ENCODE measurements at places on chromosomes 12 and 14. TPM values are rescaled to one million over a fixed set of nuclear protein-coding genes. Genes with fewer than 3 reads are reported as not detected.
A peak's percentile ranks its signal among the peaks of the same experiment; 100 is the strongest.

Gene TAPBPL
- 1.8 TPM for total RNA-seq

DNA sequence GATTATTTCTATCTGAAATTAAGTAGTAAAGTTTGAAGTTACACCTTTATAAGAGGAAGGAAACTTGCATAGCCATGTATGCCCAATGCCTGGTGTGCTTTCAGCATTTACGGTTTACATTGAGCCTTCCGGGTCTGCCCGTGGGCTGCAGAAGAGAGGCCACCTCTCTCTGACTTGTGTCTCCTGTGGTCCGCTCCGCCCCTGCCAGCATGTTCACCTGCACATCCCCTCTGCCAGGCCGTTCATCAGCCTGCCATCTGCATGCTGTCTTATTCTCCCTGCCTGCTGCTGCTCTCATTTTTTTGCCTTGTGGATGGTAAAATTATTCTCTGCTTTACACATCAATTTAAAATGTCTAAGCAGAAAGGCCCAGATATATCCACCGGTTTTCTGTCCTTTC is 41.5 kb upstream of the DYNC1H1 start:
- no peak for DNase-seq

DNA sequence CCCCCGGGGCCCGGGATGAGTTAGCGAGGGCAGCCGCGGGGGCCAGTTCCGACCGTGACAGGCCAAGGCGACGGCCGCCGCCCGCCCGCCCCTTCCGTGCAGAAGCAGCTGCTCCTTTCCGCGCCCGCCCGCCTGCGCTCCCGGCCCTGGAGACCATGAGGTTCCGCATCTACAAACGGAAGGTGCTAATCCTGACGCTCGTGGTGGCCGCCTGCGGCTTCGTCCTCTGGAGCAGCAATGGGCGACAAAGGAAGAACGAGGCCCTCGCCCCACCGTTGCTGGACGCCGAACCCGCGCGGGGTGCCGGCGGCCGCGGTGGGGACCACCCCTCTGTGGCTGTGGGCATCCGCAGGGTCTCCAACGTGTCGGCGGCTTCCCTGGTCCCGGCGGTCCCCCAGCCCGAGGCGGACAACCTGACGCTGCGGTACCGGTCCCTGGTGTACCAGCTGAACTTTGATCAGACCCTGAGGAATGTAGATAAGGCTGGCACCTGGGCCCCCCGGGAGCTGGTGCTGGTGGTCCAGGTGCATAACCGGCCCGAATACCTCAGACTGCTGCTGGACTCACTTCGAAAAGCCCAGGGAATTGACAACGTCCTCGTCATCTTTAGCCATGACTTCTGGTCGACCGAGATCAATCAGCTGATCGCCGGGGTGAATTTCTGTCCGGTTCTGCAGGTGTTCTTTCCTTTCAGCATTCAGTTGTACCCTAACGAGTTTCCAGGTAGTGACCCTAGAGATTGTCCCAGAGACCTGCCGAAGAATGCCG is 699 bp downstream of the MGAT2 start:
- DNase-seq: no peak

DNA sequence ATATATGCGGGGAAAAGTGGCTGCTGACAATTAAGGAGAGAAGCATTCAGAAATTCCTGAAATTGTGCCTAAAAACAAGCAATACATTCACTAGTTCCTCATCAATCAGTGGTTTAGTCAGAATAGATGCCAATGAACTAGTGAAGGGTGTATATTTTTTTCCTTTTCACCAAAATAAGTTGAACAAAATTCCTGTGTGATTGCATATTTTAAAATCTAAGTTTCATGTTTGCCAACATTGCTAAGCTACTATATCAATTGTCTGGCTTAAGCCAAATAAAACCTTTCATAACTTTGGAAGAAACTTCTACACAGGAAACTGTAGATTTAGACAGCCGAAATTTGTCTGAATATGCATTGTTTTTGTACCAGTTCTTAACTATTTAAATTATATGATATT is 8.7 kb downstream of the PRKD1 start:
- DNase-seq: no peak

DNA sequence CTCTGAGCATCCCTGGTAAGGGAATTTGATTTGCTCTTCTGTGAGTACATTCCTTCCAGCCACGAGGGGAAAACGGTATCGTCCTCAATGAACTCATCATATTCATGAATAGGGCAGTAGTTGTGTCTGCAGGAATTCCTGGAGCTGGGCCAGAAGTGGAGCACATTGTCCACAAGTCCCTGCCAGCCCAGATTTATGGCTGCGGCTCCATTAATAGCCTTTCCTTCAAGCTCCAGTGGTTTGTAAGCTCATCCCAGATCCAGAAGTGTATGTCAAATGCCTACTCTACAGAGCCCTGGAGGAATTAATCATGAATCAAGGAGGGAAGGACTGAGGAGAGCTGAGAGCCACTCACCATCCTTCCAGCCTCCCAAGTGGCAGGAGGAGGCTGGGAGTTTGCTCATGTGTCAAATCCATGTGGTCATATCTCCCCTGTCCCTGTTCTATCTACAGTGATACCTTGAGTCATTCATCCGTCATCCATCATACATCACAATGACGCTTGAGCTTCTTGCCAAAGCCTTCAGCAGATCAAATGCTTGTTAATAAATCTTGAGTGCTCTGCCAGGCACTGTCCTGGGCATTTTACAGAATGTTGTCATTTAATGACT is 65.5 kb downstream of the SVOP start:
- peak; percentile 33 for DNase-seq

Gene PLCZ1
- total RNA-seq: not detected

Gene AVPR1A
- total RNA-seq: not detected

DNA sequence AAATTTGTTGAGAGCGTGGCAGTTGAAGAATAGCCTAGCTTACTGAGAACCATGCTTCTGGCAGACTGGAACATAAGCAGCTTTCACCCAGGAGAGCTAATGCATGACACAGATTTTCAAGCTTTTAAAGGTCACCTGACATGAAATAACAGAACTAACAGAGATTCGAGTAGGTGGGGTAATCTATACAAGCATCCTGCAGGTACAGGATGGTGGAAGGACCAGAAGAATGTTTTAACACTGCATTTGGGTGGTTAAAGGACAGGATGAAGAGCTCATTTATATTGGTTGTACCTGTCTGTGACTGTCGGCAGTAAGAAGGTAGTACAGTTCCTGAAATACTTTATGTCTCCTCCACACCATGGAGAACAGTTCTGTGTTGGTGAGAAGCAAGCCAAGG is 8.9 kb downstream of the PELI2 start:
- no peak for DNase-seq

Gene BBOF1
- 1.3 TPM for total RNA-seq

Gene GUCY2C
- not detected for total RNA-seq

DNA sequence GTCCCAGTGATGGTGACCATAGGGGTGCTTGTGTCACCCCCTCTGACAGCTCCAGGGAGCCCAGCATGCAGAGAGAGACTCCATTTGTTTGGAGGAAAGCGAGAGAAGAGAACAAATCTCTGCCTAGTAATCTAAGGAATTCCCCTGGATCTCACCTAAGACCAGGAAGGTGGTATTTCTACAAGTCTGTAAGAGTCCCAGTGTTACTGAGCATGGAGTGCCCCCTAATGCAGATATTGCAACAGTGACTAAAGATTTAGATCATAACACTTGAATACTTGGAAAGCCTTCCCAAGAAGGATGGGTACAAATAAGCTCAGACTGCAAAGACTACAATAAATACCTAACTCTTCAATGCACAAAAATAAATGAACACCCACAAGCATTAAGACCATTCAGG is 360.4 kb upstream of the GARIN6 start:
- no peak for DNase-seq

- DNase-seq: no peak
Observed at GRCh38 chr14:64184103-64184729, 110.0 kb downstream of the ESR2 start.

Gene WNT1
- not detected for total RNA-seq

DNA sequence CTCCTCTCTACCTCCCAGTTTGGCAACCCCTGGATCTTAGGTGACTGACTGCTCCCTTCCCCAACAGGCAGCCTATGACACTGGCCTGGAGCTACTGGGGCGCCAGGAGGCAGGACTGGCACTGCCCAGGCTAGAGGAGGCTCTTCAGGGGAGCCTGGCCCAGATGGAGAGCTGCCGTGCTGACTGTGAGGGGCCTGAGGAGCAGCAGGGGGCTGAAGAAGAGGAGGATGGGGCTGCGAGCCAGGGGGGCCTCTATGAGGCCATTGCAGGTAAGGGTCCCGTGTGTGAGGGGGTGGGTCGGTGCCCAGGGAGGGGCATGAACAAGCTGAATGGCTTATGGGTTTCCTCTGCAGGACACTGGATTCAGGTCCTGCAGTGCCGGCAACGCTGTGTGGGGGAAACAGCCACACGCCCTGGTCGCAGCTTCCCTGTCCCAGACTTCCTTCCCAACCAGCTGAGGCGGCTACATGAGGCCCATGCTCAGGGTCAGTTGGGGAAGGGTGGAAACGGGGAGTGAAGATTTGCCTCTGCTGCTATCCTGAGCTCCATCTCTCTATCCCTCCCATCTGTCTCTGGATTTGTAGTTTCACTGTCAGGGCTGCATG is 2.2 kb downstream of the P3H3 start:
- DNase-seq: no peak

DNA sequence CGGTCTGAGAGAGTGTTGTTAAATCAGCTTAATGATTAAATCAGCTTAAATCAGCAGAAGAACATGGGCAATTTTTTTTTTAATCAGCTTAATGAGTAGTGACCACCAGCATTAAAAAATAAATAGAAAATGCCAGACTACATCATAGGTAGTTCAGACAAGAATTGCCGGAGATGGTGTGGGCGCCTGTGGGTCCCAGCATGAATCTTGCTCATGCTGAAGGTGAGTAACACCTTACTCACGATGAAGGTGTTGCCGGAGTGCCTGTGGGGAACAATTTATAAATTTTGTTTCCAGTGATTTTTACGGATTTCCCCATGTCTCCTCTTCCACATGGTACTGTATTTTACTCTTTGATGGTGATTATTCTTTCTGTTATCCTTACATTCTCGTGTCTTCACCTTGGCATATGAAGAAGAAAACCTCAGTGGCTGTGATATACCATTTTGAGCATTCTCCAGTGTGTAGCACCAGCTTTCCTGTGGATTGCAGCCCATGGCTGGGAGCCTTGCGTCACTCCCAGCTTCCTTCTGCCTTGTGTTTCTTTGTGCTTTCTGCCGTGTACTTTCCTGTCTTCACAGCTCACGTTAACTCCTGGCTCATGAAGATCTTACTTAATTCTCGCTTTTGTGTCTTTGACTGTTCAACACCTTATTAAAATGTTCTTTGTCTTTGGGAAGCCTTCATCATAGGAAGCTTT is 4.7 kb downstream of the TDRD9 start:
- peak; percentile 90 for DNase-seq

DNA sequence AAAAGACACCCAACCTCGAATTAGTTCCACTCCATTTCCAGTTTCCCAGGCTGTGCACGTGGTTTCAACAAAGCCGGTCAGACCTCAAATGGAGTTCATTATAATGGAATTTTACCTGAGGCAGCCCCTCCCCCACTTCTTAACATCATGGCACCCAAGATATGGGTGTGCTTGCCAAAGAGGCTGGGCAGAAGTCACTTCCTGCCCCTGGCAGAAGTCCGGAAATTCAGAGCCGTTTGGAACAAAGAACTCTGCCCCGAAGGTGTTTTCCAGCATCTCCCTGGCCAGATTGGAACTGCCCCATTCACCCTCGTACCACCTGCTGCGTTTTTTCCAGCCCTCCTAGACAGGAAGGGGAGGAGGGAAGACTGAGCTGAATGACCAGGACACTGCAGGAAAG is 8.2 kb downstream of the VDR start:
- peak; percentile 84 for DNase-seq

DNA sequence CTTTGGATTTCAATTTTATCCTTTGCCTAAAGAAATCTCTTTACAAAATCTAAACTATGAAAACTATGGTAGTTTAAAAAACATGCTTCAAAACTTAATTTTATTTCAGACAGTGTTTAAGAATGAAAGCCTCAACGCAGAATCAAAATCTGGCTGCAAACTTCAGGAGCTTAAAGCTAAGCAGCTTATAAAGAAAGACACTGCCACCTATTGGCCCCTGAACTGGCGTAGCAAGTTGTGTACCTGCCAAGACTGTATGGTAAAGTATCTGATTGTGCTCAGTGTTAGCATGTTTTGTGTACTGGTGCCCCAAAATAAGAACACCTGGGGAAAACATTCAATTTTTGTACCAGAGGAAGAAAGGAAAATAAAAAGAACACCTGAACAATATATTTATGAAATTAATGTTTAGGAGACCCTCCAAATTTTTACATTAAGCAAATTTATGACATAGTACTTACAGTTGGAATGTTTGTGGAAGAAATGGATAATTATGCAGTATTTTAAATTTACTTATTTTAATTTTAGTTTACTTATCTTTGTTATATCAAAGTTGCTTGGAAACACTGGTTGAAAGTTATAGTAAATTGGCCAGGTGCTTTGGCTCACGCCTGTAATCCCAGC is 12.2 kb downstream of the UBR7 start:
- peak; percentile 71 for DNase-seq

DNA sequence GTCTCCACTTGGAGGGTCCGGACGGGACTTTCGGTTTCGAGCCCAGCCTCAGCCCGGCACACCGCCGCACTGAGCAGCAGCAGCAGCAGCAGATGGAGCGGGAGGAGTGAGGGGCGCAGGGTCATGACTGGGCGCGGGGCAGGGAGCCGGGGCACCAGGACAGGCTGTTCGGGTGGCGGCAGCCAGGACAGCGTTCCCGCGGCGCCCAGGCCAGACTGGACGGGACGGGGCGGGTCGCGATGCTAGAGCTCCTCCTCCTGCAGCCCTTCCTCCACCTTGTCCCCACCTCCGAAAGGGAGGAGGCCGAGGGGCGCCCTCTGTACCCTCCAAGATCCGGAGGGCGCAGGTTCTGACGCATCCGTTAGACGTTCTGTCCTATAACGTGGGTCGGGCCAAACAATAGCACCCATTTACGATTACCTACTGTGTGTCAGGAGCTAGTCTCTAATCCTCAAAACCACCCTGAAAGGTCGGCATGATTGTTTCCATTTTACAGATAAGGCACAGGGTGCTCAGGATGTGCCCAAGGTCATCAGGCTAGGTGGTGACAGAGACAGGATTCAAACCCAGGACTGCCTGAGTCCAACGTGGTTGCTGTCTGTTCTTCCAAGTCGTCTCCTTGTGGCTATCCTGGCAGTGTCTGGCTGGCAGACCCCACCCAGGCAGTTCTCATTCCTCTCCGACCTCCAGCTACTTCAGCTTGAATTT is at the start of gene FKBP11:
Gene FKBP11, minus strand, starts transcription at position 189 of the 708 bp plus-strand sequence. Its CDS starts 64 bp downstream, at position 125.
- DNase-seq: peak; percentile 36

DNA sequence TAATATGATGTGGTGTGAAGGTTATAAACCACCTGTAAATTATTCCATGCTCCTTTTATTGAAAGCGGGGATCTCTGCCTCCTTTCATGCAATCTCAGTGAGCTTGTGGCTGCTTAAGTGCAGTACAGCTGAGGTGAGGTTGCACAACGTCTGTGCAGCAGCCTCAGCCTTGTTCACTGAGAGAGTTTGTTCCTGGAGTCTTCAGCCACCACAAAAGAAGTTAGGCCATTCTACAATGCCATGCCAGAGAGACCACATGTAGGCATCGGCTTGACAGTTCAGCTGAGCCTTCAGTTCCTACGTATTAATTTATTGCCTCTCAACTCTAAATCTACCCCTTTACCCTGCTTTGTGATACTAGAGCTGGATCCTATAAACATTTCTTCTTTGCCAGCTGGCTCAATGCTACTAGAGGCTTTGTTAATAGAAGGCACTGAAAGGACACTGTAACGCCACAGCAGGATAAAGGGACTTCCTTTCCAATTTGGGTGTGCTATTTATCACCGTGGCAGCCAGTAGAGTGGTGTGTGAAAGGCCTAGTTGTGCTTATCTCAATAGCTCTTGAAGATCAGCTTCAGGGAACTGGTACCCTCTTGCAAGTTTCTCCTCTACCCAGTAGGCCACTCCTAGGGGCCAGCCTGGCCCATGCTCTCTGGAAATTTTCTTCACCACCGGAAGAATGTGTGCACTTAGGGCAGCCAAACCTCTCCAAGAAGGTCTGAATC is 337.7 kb downstream of the IPO8 start:
- no peak for DNase-seq

Gene LRRIQ1
- under 0.01 TPM for total RNA-seq

Data from bronchial epithelial cell (primary cell).